ENCODE measurements at places on chromosomes 12 and 14.

DNA sequence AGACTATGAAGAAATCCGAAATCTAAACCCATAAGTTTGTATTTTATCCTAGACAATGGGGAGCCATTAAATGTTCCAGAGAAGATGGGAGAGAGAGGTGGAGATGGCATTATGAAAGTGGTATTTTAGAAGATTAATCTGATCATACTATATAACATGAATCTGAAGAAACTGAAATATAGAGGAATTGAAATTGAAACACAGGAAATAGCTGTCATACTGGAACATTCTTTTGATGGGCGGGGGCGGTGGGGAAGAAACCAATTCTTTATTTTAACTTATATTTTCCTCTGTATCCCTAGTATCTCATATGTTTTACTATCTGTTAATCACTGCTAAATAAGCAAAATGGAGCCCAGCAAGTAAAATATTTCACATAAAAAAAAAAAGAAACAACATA lies 27.0 kb upstream of the FOXN3 start:
- no peak for DNase-seq

DNA sequence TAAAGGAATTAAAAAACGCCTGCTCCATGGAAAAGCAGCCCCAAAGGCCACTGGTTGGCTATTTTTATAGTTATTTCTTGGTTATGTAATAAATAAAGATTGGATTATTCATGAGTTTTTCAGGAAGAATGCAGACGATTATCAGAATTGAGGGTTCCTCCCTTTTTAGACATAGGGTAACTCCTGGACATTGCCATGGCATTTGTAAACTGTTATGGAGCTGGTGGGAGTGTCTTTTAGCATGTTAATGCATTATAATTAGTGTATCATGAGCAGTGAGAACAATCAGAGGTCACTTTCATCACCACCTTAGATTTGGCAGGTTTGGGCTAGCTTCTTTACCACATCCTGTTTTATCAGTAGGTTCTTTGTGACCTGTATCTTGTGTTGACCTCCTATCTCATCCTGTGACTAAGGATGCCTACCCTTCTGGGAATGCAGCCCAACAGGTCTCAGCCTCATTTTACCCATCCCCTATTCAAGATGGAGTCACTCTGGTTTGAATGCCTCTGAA lies 728.7 kb downstream of the GALC start:
- no peak for DNase-seq

- no peak for DNase-seq
Measured at GRCh38 chr14:75993567-75994041, 8.0 kb downstream of the IFT43 start.

GRCh38 chr12:11677752-11678151 lies 28.3 kb downstream of the ETV6 start:
- no peak for DNase-seq

DNA sequence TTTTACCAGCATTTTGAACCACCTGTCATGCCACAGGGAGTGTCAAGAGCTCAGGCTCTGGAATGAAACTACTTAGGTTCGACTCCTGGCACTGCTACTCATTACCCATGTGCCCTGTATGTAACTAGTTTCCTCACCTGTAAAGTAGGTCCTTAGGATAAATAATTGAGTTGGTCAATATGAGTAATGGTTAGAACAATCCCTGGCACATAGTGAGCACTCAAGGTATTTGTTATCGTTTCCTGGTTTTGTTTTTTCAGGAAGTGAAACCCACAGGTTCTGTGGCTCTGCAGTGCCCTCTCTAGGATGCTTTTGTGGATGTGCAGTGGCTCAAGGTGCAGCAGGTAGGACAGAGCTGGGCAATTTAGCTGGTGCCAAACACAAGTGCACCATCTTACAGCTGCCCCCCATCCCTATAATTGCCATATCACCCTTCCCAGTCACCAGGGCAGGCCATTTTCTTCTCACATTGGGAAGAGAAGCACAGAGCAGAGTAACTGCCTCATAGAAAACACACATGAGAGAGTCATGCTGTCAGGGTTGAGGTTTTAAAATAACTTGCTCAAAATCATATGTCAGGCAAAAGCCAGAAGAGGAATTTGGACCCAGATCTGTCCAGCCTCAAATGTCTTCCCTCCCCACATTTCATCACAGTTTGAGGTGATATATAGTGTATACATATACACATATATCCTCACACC lies 297.5 kb downstream of the RPAP3 start:
- DNase-seq, result no peak

DNA sequence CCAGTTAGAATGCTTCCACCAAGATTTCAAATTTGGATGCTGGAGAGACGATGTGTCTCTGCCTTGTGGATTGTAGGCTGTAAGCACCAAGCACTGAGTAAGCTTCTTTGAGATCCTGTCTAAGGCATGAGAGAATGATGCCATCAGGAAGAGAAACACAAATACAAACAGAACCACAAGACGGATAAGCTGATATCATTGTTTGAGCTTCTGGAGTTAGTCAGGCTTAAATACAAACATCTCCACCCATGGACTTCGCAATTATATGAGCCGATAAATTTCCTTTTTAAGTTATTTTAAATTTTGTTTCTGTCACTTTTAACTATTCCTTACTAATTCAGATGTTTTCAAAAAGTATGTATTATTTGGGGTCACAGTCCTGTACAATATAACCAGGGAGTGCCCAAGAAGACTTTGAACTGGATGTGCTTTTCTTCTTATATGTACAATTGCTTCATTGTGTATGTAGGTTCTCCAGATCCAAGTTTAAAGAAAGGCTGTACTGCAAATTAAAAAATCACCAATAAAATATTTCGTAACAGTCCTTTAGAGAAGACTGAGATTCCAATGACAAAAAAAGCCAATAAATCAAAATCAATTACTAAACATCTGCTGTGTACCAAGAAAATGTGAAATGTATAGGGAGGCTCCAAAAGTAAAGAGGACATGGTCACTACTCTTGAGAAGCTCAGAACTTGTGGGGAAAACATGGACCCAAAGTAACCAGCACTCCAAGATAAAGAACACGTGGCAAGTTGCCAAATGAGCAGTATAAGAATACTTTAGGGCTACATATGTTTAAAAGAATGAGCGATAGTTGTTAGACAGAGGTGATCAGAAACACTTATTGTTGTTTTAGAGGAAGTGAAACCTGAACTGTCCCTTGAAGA lies 274.1 kb downstream of the ADAMTS20 start:
- DNase-seq, result no peak

DNA sequence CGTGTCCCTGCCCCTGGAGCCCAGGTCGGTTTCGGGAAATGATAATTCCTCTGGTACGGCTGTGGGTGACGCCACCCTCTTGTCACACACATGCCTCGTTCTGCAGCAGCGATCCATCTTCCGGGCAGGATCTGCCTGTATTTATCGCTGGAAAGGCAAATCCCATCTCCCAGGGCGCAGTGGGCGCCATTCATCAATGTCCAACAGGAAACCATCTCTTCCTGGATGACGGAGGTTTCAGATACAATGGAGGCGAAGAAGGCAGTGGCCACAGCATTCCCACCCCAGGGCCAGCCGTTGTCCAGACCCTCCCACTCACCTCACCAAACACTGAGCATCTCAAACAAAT lies 74.2 kb downstream of the NOC4L start:
- DNase-seq, result no peak

GRCh38 chr12:84702001-84702400 lies 210.6 kb downstream of the SLC6A15 start:
- no peak for DNase-seq

DNA sequence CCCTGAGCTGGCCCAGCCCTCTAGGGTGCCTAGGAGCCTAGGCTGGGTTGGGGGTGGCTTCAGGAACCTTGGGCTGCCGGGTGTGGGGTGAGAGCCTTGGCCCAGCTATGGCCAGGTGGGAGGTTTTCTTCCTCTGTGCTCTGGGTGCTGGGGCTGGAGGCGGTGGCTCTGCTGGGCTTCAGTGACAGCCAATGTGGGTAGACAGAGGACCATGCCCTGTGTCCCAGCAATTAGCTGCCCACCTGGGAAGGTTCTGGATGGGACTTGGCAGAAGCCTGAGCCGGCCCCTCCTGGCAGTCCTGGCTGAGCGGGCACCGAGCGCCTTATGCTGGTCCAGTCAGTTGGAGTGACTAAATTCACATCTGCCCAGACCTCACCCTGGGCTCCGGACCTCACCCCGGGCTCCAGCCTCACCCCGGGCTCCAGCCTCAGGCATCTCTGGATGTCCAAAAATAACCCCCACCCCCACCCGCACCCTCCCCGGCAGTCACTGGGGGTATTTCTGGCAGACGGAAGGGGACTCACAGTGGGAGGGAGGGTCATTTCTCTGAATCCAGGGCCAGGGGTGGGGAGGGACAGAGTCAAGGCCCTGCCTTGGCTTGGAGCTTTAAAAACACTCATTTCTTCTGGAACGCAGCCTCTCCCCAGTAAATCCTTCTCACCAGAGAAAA lies 46.9 kb downstream of the CYP46A1 start:
- DNase-seq, result no peak

DNA sequence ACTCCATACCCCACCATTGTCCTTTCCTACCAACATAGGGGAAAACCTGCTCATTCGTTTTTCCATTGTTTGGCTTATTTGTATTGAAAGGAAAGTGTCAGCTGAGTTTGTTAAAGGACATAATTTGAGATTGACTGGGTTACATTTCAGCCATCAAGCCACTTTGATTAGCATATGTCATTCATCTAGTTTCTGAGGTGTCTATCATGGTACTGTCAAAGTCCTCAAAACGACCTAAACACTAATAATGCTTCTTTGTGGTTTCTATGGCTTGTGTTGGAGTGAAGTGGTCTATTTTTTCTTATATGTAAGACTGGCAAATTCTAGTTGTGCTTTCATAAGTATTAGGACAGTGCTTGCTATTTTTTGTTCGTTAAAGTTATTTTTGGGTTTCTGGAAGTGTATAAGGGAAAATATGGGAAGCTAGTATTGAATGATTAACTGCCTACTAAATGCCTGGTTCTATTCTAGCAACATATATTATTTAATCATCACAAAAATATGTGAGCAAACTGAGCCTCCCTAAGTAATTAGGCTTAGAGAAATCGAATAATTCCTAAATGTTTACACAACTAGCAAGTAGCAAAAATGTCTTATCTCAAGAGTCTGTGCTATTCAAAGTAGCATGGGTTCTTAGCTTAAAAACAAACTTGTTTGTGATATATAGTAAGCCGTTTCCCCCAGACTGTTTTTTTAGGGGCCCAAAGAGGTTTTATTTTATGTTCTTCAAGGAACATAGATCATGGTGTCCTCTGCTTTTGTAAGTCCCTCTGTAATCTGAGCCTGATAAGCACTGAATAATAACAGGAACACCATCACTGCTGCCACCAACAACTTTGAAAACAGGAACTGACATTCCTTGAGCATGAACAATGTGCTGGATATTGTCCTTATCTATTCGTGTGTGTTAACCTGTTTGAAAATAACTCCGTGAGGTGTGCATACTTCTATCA lies 67.1 kb downstream of the DERA start:
- no peak for DNase-seq

DNA sequence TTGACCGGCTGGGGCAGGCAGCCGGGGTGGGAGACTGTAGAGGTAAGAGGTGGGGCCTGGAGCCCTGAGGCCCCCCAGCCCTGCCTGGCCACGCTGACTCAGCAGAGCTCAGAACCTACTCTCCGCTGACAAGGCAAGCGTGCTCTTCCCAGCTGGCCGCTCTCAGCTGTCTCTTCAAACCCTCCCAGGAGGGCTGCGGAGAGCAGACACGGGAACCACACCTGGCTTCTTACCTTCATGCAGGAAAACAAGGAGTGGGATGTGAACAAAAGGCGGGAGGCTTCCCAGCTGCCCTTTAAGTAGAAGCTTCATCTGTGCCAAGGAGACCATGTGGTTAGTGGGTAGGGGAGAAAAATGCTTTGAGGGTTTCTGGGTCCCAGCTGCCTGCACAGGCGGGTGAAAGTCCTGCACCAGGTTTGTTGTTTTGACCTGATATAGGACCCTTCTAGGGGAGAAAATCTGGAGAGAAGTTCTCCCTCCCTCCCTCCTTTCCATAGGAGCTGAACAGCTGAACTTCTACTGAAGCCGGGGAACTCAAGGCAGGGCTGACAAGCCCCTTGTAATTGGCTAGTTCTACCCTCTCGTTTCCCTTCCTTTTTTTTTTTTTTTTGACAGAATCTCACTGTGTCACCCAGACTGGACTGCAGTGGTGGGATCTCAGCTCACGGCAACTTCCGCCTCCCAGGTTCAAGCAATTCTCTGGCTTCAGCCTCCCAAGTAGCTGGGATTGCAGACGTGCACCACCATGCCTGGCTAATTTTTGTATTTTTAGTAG lies 12.8 kb upstream of the TESC start:
- DNase-seq, result no peak

DNA sequence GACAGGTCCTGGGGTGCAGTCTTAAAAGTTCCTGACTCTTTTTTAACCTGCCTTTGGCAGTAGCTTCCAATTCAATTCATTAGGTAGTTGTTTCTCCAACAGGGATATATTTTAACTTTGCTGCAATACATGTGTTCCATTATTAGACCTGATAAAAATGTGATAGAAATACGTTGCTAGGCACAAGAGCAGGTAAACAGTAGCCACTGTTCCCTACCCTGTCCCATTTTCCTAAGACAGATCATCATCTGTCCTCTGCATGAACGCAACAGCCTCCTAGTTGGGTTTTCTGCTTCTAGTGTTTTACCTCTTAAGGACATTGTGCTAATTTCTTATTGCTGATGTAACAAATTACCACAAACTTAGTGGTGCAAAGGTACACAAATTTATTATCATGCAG lies 156.8 kb downstream of the SNAPC1 start:
- no peak for DNase-seq

DNA sequence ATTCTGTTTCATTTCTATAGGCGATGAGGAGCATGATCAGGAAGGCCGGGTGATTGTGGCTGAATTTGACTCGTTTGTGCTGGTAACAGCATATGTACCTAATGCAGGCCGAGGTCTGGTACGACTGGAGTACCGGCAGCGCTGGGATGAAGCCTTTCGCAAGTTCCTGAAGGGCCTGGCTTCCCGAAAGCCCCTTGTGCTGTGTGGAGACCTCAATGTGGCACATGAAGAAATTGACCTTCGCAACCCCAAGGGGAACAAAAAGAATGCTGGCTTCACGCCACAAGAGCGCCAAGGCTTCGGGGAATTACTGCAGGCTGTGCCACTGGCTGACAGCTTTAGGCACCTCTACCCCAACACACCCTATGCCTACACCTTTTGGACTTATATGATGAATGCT lies 1.9 kb downstream of the APEX1 start:
- no peak for DNase-seq

Data from activated CD4-positive, CD25-positive, alpha-beta regulatory T cell (primary cell).